Kidney epithelial cell (primary cell): ENCODE measurements at places on chromosomes 11 and 22. TPM values are rescaled to one million over a fixed set of nuclear protein-coding genes. Genes with fewer than 3 reads are reported as not detected.

- DNase-seq = peak; percentile 10
Measured at GRCh38 chr11:304915-305843, 2.4 kb upstream of the IFITM2 start.

- no peak for DNase-seq
Measured at GRCh38 chr11:118079491-118079890, 2.6 kb downstream of the TMPRSS4 start.

GRCh38 chr11:65383778-65384177, 1.3 kb upstream of the SLC25A45 start:
- no peak for DNase-seq

DNA sequence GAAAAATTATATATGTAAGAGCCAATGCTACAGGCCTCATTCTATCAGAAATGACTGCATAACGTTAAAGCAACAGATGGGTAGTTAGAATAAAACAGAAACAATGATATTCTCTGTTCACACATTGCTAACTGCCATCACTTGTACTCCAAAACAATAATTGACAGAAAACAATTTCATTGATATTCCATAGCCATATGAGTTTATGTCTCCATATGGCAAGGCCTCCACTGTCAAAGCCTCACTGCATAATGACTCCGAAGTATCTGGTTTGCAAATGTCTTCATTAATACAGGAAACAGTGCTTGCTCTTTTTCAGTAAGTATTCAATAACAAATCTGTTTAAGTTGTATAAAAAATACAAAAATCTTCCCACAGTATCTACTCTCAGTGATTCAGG, 9.9 kb downstream of the DDI1 start:
- DNase-seq = no peak

DNA sequence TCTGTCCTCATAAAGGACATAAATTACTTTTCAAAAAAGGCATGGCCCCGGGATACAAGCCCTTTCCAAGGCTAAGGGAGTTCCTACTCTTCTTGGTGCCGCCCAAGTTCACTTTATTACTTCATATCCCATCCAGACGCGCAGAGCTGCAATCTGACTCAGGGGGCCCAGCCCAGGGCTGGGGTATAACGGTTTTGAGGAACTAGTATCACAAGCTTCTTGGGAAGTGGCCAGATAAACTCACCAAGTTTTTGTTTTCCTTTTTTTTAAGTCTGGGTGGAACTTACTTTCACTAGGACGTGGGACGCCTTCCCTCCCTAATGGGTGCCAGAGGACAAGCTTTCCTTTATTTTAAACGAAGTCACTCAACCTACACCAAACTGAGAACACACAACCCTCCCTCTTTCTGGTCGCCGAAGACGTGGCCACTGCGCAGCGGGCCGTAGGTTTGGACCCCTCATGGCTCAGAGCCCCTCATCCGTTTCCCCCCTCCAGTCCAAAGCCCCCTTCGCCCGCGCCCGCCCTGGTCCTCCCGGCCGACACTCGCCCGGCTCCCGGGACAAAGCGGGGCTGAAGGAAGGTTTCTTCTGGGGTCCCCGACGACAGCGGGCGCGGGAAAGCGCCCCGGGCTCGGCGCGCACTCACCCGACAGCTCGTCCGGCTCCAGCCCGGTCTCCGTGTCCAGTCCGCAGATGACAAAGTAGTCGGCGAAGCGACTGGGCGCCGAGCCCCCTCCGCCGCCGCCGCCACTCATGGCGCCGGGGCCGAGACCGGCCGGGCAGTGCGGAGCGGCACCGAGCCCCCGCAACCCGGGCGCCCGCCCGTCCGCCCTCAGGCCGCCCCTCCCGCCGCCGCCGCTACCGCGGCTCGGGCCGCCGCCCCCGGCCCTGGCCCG, 587 bp downstream of the DENND5A start:
- no peak for DNase-seq

DNA sequence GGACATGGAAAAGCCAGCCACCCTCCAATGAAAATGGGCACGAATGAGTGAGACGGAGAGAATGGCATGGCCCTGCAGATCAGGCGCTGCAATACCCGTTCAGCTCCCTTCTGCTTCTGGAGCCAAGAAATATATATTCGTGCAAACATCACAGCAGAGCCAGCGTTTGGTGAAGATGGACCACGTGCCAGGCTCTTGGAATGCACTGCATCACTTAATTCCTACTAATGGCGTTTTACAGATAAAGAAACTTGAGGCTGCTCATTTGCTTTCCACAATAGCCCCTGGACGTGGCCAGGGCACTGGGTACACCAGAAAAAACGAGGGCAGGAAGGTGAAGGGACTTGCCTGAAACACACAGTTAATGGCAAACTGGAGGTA, 1.6 kb upstream of the FXYD2 start:
- DNase-seq = no peak

- no peak for DNase-seq
Measured at GRCh38 chr11:92837595-92837994, 131.9 kb upstream of the MTNR1B start.

GRCh38 chr11:57649826-57650738, at the start of gene YPEL4:
YPEL4 (minus strand) TSS chr11:57649912; CDS start chr11:57647107, 2,805 bp downstream.
- DNase-seq = no peak

Gene SAA2
- total RNA-seq = 2.2 and 8.0 TPM in 2 replicates

Gene OR52H1
- total RNA-seq = 0.75 TPM in 1 of 2 replicates, not detected in the other

Gene DDTL
- 0.75 and 1.2 TPM in 2 replicates for total RNA-seq

Gene DTX4
- 7.4 and 9.1 TPM in 2 replicates for total RNA-seq

Gene MUC5B
- total RNA-seq = under 0.01 TPM in 1 of 2 replicates, not detected in the other
